ENCODE measurements at places on chromosomes 2 and 18.

DNA sequence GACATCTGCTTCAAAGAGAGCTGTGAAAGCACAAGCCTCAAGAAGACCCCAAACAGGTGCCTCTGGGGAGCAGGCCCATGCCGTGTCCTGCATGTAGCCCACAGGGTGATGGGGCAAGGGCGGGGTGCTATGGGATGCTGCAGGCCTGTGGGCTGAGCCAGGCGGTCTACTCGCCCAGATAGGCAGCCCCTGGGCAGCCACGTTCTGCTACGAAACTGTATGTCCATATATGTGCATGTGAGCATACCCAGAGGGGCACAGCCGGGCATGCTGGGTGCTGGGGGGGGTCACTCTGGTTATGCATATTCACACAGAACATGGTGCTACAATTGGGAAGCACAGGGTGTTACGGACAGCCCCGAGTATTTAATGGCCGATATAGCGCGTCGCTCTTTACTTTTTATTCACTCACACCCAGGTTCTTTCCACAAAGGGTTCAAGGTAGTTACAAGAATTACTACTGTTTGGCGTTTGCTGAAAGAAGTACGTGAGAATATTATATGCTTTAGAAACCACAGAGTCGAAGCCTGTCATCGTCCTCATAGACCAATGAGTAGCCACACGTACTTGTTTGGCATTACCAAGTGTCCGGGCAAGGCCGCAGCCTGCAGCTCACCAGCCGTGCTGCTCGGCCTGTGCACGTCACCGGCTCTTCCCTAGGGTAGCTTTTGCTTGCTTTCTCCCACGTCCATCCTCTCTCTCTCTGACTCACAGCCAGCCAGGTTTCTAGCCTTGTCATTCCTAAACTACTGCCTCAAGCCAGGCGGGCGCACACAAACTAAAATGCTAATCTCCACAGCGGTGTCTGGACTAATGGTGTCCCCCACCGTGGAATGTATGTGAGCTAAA is 14.4 kb downstream of the MTERF4 start:
- no peak for DNase-seq

DNA sequence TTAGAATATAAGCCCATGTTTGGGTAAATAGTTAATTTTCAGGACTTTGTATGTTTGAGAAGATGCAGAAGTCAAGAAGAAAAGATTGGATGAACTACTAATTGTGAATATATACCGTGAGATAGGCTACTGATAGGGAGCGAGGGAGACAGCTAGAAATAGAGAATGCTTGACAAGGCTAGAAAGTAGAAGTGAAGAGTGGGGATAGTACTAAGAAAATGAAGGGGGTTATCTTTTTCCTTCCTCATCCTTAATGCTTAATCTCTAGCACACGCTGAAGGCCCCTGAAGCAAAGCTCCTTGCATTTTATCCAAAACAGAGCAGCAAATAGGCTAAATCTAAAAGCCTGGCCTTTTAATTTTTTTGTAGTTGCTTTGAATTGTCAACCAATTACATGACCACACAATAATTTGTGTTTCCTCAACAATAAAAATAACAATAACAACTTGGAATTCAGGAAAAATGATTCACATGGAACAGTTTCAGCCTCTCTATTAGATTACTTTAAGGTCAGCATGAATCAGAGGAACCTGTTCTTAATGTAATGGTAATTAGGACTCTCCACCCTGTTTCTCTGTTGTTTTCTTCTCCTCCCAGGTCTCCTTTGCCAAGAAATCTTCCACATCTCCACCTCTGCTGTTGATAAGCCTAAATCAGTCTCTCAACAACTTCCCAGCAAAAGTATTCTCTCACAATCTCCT is 1071.3 kb upstream of the ZEB2 start:
- peak; percentile 24 for DNase-seq

DNA sequence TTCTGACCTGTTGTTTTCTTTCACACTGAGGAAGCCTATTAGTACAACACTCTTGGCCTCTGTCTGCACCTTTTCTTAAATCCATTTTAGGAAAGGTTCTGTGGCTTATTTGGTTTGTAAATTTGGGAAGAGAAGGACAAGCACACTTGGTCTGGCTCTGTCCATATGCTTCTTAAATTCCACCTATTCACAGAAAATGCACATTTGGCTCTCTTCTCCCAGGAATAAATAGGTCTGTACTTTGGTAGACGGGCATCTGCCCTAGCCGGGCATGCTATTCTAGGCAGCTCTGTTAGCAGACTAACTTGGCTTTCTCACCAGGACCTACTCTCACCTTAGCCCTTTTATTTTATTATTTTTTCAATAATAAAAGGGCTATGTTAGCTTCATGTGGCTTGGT is 1211.8 kb upstream of the SLC39A10 start:
- no peak for DNase-seq

GRCh38 chr2:216159646-216160045 is 50.5 kb downstream of the XRCC5 start:
- DNase-seq = no peak

- DNase-seq = no peak
These were observed 1026.6 kb downstream of the TMEM182 start for GRCh38 chr2:103788389-103788788.

DNA sequence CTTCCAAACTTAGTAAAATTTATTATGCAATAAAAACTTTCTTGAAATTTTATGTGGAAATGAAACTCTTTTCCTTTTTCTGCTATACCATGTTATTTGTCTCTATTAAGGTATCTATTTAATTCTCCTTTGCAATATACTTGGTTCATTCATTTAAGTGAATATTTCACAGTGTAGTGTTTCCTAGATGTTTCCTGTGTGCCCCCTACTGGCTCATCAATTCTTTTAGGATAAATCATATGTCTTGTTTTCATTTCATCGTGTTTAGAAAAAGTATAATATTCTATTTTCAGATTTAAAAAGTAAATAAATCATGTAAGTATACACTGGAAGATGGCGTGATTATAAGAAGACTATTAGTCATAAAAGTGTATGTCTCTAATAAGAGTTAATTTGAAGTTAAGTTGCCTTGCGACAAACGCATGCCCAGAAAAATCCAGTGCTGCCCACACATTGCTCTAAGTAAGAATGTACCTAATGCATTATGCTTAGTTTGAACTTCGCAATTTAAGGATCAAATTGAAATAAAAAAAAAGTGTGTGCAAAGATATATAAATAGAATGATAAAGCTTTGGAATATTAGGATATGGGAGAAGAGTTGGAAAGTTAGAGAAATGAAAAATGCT is 525.4 kb downstream of the KCNJ3 start:
- DNase-seq = no peak

DNA sequence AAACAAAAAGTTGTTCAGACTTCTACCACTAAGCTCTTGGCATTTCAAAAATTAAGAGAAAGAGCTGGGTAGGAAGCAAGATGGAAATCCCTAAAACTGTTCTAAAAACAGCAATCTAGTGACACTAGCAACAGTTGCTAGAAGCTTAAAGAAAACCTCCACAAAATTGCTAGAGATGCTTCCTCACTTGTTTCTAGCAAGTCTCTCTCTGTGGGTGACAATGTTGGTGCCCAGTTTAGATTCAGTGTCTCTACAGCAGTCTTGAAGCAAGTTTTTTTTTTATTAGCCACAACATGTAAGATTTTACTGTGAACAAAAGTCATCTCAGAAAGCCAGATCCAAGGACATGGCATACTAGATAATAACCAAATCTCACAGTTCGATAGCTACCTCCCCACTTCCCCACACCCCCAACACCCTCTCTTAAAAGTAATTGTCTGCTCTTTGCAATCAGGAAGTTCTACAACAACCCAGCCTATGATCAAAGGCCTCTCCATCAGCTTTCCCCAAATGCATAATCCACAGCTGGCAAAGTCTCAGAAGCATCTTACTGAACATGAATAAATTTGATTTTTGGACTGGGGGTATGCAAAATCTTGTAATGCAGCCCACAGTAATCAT is 70.0 kb downstream of the ANKRD44 start:
- no peak for DNase-seq

DNA sequence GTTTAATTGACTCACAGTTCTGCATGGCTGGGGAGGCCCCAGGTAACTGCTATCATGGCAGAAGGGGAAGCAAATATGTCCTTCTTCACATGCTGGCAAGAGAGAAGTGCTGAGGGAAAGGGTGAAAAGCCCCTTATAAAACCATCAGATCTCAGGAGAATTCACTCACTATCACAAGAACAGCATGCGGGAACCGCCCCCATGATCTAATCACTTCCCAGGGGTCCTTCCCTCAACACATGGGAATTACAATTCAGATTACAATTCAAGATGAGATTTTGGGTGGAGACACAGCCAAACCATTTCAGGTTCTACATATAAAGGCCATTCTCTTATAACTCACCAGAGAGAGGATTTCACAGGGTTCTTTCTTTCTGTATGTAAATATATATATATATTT is 62.9 kb downstream of the VRK2 start:
- no peak for DNase-seq

- DNase-seq = no peak
These were observed 34.2 kb downstream of the GKN2 start for GRCh38 chr2:68918497-68918896.

DNA sequence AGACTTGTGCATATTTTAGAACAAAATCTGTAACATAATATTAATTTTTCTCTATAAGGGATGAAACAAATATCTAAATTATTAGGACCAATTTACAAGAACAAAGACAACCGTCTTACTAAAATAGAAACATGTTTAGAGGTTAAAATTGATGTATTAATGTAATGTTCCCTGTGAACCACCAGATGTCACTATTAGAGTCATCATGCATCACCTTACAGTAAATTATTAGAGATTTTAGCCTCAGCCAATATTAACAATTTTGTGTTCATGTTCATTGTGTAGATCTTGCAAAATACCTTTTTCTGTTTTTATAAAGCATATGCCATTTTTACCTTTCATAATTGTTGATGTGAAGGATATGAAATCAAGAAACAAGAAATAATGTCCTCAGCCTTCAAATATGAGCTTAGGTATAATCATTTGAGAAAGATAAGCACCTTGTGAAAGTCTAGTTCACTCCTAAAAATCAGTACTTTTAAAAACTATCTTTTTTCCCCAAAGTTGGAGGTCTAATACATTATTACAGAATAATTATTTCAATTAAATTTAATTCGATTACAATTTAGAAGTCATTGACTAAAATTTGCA is 344.3 kb upstream of the KCNH7 start:
- DNase-seq = no peak

- DNase-seq = no peak
These were observed 54.3 kb downstream of the RAB10 start for GRCh38 chr2:26088038-26088643.

GRCh38 chr2:111148925-111149324 is 28.2 kb downstream of the BCL2L11 start:
- DNase-seq = no peak

DNA sequence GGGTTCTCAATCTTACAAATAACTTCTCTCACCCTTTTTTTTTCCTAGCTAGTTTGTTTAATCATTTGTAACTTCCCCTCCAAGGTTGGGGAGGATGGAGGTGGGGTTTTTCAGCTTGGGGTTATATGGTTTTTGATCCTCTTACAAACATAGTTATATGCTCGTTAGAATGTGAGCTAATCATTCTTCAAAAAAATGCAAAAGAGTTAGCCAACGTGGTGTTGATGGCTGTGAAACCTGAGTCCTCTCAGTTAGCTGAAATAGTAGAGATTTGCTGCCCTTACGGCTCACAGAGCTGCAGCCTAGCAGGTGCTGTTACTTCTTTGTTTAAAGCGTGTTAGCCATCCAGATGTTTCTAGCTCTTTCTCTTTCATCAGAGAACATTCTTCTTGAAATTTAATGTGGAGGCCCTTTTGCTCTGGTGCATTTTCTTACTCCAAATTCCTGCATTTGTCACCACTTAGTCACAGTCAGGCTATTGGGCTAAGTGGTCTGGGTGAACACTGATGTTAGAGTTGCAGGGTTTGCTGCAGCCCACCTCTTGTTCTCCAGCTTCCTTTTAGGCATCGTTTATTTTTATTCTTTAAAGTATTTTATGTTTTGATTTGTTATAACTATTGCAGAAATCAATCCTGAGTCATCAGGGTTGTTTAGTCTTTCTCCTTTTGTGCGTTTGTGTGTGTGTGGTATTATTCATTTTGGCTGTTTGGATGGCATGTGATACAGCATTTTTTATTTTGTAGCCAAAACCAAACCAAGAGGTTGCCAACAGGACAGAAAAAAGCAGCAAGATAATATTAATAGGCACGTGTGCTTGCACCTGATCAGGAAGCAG is 41.1 kb downstream of the LIMS1 start:
- peak; percentile 86 for DNase-seq

- DNase-seq = no peak
These were observed 624.9 kb upstream of the FANCL start for GRCh38 chr2:58866040-58866439.

- no peak for DNase-seq
These were observed 963 bp downstream of the INPP1 start for GRCh38 chr2:190344276-190344827.

DNA sequence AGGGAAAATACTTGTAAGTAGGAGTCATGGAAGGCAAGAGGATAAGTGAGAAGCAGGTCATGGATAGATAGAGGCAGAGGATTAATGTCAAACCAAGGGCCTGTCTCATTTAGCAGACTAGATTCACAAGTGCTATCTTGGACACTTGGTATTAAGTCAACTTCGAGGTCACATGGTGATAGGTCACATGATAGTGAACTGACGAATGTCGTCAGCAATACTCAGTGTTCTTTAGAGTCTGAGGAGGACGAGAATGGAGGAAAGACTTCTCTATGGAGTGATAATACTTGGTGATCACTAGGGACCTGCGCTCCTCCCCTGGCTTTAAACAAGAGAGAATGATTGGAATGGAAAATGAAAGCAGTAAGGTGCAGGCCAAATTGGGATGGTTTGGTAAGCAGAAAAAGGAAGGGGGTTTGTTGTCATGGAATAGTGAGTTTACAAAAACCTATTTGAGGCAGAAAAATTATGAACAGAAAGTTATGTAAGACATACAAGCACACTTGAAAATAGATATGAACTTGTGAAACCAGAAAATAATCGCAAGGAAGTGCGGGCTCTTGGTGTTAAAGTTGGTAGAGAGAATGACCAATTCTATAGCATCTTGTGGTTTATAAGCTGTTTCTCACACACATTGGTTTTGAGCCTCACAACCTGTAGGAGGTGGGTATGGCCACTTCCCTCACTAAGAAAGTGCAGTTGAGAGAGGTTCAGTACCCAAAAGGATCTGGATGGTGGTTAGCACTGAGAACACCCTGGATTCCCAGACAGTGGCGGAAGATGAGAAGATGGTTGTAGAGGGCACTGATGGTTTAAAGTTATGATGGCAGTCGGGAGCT is 141.5 kb downstream of the WDSUB1 start:
- no peak for DNase-seq

DNA sequence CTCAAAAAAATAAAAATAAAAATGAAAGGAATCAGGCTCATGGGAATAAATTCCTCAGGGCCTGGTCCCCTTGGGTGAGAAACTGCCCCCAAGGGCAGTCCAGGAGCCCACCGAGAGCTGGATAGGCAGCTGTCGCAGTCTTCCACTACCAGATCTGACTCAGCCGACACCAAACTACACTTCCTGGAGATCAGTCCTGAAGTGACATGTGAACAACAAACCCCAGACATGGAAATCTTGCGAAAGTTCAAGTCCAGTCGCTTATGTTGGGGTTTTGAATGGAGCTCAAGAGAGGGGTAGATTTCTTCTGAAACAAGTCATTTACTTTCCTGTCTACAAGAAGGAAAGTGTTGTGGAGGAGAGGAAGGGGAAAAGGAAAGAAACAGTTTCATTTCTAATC is 12.9 kb downstream of the ADCY3 start:
- DNase-seq = peak; percentile 44

- no peak for DNase-seq
These were observed 31.7 kb downstream of the ATP6V1C2 start for GRCh38 chr2:10753156-10753555.

GRCh38 chr2:102245266-102246151 is 58.7 kb downstream of the IL1RL2 start:
- peak; percentile 87 for DNase-seq

- no peak for DNase-seq
These were observed 2012.0 kb upstream of the LRRTM1 start for GRCh38 chr2:82316586-82316985.

Measured in foreskin fibroblast (primary cell).